ENCODE measurements at places on chromosomes 7 and 10. TPM values are rescaled to one million over a fixed set of nuclear protein-coding genes. Genes with fewer than 3 reads are reported as not detected.
A peak's percentile ranks its signal among the peaks of the same experiment; 100 is the strongest.

- peak; percentile 40 for DNase-seq
These were observed 13.1 kb upstream of the SGMS1 start for GRCh38 chr10:50636618-50637579.

GRCh38 chr10:126369125-126369710 is 19.1 kb downstream of the ADAM12 start:
- no peak for DNase-seq

DNA sequence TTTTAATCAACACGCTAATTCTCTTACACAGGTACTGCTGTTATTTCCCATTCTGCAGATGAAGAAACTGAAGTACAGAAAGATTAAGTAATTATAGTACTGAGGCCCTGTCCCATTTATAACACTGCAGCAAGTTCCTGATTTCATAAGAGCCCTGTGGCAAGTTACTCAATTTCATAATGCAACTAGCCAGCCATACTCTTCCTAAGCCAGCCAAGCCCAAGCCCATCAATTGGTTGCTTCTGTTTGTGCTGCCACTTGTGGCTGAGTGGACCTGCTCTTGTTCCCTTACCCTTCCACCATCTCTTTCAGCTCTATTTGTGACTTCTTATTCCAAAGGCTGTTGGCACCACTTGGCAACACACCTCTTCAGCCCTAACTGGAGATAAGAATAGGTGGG is 19.7 kb upstream of the PRPF18 start:
- no peak for DNase-seq

- DNase-seq: no peak
These were observed 263.0 kb upstream of the NEBL start for GRCh38 chr10:21160116-21160515.

DNA sequence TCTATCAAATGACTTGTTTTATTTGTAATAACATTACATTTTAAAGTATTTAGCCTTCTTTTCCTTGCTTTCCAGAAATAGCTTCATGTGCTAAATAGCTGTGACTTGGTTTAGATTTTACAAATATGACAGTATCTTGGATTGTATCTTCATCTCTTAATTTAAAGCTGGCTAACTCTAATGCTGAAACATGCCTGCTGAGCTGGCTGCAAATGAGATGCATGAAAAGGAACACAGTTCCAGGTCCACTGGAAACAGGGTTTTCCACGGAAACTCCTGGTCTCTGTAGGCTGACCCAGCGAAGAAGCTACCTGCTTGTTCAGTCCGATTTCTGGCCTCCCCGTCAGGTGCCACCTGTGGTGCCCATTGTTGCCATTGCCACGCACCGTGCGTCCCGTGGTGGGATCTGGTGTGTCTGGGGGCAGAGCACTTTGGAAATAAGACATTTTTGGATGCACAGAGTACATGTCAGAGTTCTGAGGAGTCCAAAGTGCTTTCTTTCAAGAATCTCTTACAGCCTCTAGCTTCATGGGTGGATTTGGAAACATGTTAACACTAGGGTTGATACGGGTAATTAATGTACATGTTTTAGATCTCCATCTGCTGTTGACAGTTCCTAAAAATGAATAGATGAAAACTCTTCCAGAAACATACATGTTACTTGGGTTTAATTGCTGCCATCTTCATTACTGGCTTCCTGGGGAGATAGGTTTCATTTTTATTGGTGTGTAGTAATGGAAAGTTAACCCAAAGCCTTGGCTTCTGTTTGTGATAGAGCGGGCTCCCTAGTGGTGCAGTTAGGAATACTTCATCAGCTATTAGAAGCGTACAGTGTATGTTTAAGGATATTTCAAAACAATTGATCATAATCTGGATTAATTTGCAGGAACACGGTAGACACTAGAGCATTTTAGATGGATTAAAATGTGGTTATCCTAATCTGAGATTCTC is 45.0 kb downstream of the SHH start:
- DNase-seq: no peak

DNA sequence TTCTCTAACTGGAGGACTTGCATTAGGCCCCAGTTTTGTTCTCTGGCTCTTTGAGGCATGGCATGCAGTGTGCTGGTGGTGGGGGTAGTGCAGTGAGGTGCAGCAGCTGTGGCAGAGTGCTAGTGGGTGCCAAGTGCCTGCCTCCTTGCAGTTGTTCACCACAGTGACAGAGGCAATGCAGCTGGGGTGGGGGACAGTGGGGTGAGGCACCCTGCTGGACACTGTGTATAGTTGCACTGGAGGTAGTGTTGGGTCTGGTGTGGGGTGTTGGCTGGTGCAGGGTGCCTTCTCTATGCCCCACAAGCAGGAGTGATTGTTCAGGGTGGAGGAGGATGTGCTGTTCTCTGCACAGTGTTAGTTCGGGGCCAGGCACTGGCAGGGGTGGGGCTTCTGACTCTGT is 21.7 kb upstream of the KEL start:
- DNase-seq: no peak

GRCh38 chr7:105519353-105519752 is 2.7 kb downstream of the PUS7 start:
- no peak for DNase-seq

- DNase-seq: peak; percentile 37
These were observed 35.2 kb upstream of the EBLN1 start for GRCh38 chr10:22252801-22253579.

- DNase-seq: no peak
These were observed 410.3 kb downstream of the KIF20B start for GRCh38 chr10:90111671-90112070.

- no peak for DNase-seq
These were observed 78.3 kb downstream of the ELAPOR2 start for GRCh38 chr7:86981127-86981526.

- DNase-seq: no peak
These were observed 95.5 kb downstream of the NKX6-2 start for GRCh38 chr10:132690401-132690800.

DNA sequence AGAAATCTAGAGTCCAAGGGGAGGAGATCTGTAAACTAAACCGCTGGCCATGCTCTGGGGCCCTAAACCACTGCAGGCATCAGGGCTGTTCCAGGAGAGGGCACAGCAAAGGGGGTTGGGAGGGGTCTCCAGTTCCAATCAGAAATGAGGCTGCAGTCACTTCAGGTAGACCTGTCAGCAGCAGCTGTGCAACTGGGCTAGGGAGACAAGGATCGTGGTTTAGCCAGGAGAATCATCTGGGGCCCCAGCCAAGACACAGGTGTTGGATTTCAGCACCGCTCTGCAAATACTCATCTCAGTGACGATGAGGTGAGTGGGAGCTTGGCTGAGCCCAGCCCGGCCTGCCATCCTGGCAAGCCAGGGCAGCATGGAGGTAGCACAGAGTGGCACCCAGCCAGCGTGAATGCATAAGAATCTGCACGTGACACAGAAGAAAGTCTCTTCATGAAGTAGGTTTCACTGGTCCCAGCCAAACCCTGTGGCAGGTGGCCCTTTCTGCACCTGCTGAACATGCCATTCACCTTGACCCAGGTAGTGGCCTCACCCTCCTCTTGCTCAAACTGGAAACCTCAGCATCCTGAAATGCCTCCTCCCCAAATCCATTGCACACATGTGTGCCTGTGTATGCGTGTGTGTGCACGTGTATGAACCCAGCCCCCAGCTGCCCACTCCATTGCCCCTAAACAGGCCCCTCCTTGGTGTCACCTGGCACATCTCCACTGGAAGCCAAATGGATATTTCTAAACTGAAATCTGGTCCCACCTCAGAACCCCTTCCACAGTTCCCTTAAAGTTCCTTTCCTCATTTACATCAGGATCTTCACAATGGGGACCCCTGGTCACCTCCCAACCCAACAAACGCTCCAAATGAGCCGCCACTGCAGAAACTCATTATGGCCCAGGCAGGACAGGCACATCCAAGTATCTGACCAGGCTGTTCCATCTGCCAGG is 9.6 kb downstream of the GPRIN2 start:
- DNase-seq: no peak

GRCh38 chr10:53700278-53700677 is 927.7 kb upstream of the MBL2 start:
- no peak for DNase-seq

SFRP4 gene
- total RNA-seq: not detected

TSPAN12 gene
- not detected for total RNA-seq

CREM gene
- total RNA-seq: 101 TPM

FAM25A gene
- not detected for total RNA-seq

PKD1L1 gene
- 0.07 TPM for total RNA-seq

PSD gene
- 9.9 TPM for total RNA-seq

ZC3HAV1L gene
- 31.5 TPM for total RNA-seq

TRIM56 gene
- total RNA-seq: 41.2 TPM

PKD2L1 gene
- not detected for total RNA-seq

SLC18A3 gene
- total RNA-seq: not detected

All from activated T-helper 1 cell treated with anti-CD3 and anti-CD28 coated beads, Interleukin-12 subunit alpha, Interleukin-12 subunit beta, Interleukin-2, Interleukin-4 antibody, amounts not matched to agents 30 ng/mL and 10 ng/mL and 1 ng/mL, durations not matched to agents 14 hours and 24 hours and 36 hours (primary cell).